ENCODE measurements at places on chromosomes 3 and 15.

GRCh38 chr3:8647137-8647985 is 2.8 kb upstream of the SSUH2 start:
- DNase-seq, result no peak

DNA sequence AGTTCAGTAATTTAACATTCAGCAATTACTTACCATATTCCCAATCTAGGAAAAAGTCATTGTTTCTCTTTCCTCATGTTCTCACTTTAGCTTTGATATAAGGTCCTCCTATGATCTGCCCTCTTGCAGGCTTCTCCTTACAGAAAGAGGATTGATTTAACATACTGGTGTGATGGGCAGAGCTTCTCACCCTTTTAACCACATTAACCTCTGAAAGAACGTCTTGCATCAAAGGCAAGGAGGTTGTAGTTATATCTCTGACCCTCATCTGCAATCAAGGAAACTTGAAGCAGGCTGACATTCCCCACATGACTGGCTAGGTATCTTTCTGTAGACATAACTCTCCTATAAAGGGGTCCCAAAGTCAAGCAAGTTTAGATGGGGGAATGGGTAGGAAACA is 39.5 kb downstream of the BTLA start:
- DNase-seq, result no peak

DNA sequence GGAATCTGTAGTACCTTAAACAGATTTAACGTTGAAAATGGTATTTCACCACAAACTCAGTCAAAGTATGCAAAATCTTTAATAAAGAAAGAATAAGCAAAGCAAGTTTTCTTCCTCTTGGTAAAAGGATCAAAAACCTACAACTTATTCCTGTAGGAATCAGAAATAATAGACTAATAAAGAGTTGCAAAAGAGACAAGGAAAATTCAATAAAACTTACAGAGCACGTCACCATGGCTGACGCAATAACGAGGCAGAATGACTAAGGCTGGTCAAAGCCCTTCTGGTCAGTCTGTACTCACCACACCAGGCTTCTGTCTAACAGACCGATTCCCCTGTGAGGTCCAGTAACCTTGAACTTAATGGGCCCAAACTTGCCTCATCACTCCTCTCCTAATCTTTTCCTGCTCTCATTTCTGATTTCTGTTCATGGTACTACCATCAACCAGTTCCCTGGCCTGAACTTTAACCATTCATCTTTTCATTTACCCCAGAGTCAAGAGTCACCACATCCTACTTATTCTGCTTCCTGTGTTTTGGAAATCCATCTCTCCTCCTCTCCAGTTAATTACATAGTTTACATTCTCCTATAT is 5.0 kb downstream of the MASP1 start:
- DNase-seq, result no peak

- DNase-seq, result no peak
These were observed 25.0 kb downstream of the CSPG4 start for GRCh38 chr15:75687486-75688277.

GRCh38 chr3:76565496-76566210 is 474.2 kb upstream of the ROBO2 start:
- no peak for DNase-seq

DNA sequence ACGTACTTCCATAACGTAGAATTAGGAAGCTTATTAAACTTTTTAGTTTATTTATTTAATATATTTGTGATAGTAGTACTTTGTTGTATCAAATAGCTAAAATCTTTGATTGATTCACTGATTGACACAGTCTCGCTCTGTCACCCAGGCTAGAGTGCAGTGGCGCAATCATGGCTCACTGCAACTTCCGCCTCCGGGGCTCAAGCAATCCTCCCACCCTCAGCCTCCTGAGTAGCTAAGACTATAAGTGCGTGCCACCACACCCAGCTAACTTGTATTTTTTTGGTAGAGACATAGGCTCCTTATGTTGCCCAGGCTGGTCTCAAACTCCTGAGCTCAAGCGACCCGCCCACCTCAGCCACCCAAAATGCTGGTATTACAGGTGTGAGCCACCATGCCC is 5.7 kb downstream of the APH1B start:
- DNase-seq, result no peak

DNA sequence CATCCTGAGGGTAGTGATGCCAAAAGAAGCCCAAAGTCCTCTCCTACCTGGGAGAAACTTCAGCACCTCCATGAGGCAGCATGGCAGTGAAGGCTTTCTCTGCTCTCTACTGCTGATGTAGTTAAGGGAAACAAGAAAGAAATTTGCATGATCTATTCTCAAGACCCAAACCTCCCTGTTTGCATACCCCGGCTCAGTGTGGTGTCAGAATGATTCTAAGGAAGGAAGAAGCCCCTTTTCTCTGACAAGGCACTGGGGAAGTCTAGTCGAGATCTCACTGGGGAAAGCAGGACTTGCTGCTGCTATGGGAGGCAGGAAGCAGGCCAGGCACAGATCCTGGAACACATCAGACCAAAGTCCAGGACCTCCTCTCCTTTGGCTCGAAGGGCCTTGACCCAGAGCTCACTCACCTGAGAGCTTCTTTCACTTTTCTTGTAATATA is 89.4 kb upstream of the ICE2 start:
- DNase-seq, result no peak

- no peak for DNase-seq
These were observed 36.5 kb downstream of the ADAMTS9 start for GRCh38 chr3:64651303-64651702.

DNA sequence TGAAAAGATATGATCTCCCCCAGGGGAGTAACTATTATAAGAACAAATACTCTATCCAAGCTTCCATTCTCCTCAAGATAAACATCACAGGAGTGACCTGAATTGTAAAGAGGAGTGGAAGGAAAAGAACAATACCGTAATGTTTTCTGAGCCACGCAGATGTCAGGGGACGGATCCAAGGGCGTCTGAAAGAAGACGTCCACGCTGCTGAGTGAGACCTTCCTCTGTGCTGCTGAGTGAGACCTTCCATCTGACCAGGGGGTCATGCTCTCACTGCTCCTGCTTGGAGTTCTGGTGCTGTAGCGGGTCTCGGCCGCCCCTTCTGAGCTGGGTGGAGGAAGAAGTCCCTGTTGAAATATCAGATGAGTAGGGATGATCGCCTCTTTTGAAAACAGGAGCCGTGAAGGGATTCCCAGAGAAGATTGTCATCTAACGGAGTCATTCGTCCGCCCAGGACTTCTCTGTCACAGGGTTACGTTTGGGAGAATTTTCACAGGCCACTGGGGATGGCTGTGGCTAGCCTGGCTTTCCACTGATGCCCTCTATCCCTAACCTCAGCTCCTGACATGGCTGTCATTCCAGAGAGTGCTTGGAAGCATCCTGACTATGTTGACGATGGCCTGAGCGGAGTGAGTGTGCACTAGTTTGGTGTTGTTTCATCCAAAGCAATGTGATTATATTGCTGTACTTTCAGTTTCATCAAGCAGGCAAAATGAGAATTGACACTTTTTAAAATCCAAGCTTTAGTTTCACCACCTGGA is 184.9 kb downstream of the APBA2 start:
- DNase-seq, result no peak

GRCh38 chr3:167691366-167691765 is 37.6 kb upstream of the WDR49 start:
- no peak for DNase-seq

DNA sequence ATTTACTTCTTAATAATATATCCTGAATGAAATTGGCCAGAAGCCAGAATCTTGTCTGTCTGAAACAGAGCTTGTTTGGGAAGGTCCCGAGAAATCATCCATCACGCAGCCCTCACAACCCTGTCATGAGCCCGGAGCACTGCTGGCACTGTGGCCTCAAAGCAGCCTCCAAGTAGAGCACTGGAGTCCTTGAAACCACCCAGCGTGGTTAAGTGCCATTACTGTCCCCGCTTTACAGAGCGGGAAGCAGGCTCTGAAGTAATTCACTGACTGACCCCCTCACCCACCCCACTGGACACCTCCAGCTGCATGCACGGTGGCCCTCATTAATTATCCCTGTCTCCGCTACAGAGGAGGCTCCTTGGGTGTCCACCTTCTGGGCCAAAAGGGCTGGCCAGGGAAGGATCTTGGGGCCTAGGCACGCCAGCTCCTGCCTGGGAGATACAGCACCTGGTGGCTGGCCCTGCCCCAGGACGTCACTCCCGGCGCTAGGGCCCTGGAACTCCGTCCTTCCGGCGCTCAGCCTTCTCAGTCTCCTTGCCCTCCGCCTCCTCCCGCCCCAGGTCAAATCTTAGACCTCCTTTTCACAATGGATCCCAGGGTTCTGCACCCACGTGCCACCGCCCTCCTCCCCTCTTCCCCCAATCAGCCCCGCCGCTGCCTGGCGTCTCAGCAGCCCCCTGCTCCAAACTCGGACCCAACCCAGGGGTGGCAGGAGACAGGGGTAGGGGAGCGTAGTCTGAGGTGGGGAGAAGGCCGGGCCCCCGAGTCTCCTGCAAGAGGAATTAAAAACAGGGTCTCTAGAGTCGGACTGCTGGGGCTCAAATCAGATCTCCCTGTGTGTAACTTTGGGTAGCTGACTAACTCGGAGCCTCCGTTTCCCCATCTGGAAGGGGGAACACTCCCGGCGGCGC is 1.1 kb downstream of the TKT start:
- DNase-seq, result peak; percentile 46

DNA sequence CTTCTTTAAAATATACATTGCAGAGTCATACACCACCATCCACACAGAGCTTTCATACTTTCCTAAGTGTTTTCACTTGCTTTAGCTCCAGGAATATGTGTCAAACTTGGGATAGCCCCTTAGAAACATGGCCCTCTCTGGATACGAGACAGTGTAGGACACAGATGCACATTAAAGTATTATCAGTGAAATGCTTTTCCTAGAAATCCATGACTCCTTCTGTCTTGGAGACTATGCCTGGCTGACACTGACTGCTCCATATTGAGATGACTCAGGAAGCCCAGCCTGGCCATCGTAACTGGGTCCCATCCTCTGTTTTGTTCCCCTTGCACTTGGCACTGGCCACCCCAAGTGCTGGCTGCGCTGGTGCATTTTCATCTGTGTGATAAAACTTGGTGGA is 204.8 kb downstream of the PDZRN3 start:
- DNase-seq, result no peak

GRCh38 chr3:62898530-62899496 is 23.6 kb upstream of the CADPS start:
- DNase-seq, result no peak

- no peak for DNase-seq
These were observed 136.0 kb upstream of the RAP2B start for GRCh38 chr3:153026026-153026425.

DNA sequence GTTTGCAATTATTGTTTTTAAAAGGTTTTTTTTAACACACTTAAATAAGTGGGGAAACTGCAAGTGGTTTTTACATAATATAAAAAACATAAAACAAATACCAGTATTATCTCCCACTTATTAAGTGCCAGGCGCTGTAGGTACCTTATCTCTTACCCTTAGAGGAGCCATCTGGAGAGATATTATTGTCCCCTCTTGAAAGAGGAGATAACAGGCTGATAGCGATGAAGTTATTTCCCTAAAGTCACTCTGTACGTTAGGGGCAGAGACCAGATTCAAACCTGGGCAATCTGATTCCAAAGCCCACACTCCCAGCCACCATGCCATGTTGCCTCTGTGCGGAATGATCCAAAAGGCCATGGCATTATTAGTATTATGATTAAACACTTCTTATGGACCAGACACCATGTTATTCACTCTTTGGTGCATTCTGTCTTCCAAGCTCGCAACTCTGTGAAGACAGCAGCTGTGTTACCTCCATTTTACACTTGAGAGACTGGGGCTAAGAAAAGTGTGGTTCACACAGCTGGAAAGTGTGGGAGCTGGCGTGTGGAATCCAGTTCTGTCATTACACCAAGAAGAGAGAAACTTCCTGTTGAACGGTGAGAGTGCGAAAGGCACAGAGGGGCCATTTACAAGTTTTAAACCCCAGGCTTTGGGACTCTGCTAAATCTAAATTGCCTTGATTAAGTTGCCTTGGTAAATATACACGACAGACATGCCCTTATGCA is 79.9 kb upstream of the MITF start:
- no peak for DNase-seq

GRCh38 chr3:194951931-194952582 is 266.4 kb downstream of the FAM43A start:
- DNase-seq, result no peak

GRCh38 chr3:16849229-16849628 is 35.5 kb upstream of the PLCL2 start:
- no peak for DNase-seq

DNA sequence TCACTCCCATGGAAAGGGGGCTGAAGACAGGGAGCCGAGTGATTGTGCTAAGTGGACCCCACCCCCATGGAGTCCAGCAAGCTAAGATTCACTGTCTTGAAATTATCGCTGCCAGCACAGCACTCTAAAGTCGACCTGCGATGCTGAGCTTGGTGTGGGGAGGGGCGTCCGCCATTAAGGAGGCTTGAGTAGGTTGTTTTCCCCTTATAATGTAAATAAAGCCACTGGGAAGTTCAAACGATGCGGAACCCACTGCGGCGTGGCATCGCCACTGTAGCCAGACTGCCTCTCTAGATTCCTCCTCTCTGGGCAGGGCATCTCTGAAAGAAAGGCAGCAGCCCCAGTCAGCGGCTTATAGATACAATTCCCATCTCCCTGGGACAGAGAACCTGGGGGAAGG is 10.9 kb upstream of the SRGAP3 start:
- DNase-seq, result no peak

DNA sequence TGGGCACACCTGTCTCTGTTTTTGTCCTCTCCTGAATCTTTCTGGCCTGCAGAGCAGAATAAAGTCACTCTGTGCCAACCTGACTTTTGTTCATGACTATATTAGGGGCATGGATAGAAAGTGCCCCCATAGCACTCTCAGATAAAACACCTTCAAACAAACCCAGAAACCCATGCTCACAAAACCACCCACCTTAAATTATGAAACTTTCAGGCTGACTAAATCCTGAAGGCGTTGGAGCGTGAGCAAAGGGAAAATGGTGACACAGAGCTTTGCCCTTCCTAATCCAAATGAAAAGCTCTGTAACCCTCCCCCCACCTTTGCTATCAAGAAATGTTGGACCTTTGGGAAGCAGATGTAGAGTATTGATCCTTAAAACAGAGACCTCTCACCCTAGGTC is 138.9 kb downstream of the IGF1R start:
- no peak for DNase-seq

GRCh38 chr3:177978946-177979345 is 557.3 kb upstream of the KCNMB2 start:
- DNase-seq, result no peak

- no peak for DNase-seq
These were observed 28.1 kb downstream of the ZNF589 start for GRCh38 chr3:48268936-48269561.

DNA sequence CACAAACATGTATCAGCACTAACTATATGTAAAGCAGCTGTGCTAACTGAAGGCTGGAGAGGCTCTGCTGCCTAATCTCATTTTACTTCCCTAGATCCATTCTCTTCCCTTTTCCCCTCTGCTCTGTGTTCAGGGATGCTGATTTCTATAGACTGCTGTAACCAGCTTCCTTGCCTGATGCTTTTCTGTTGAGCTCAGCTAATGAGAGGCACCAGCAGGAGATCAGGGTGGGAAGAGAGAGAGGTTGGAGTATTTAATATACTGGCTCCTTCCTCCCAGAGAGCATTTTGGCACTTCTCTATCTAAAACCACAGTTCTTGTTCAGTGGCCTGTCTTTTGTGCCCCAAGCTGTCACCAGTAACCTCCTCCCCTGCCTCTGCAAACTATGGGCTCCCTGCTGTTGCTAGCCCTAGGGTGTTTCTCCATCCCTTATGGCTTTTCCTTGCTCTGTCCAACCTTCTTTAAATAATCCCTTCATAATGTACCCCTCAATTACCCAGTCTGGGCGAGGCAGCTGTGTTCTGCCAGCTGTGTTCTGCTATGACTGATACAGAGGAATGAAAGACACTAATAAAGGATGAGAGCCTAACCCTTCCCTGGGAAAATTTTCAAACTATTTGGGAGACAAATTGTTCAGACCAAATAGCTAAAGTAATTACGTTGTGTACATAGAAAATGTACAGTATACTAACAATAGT is 69.5 kb downstream of the CADPS start:
- DNase-seq, result no peak
